ENCODE measurements at places on chromosomes 3 and 15.

GRCh38 chr3:144294659-144295538 lies 323.3 kb downstream of the DIPK2A start:
- DNase-seq: no peak

DNA sequence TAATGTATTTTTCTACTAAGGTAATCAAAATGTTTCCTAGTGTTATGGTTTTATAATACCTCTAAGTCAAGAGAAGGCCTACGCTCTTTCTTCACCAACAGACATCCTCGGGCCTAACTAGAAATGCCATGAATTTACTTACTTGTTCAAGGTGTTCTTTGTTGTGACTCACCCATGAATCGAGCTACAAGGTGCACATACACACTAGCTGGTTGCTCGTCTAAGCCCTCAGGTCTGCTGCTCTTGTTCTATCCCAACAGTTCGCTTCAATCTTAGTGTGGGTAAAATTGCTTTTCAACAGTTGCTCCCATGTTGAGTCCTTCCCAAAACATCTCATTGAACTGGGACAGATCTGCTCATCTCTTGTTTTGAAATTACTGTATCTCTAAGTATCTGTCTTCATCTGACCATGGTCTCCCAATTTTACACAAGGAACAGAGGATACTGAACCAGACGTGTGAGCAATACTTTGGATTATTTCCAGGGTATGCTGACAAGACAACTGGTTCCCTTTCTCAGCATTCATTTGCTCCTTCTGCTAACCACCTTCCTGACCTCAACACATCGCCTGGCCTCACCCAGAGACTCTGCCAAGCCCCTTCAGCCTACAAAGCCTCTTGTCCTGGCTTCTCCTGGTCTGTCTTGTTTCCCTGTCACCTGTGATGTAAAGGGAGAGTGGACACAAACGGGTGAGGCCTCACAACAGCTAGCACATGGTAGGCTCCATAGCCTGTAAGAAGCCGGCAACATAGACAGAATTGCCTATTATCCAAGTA lies 84.2 kb downstream of the NEDD4 start:
- no peak for DNase-seq

- no peak for DNase-seq
Observed at GRCh38 chr3:136036306-136036705, 70.8 kb downstream of the PPP2R3A start.

DNA sequence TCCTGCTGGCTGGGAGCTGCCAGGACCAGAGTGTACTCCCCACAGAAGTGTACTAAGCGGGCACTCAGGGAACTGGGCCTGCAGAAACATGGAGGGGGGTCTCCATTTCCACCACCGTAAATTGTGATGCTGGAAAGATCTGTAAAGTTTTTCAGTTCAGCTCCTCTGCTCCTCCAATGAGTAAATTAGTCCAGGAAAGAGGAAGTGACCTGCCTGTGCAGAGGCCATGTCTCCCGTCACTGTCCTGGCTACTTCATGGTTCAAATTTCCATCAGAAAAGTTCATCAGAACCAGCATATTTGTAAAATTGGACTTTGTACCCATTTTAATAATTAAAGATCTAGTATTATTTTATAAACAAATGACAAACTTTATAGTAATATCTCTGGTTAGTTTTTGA lies 226.7 kb upstream of the THBS1 start:
- no peak for DNase-seq

DNA sequence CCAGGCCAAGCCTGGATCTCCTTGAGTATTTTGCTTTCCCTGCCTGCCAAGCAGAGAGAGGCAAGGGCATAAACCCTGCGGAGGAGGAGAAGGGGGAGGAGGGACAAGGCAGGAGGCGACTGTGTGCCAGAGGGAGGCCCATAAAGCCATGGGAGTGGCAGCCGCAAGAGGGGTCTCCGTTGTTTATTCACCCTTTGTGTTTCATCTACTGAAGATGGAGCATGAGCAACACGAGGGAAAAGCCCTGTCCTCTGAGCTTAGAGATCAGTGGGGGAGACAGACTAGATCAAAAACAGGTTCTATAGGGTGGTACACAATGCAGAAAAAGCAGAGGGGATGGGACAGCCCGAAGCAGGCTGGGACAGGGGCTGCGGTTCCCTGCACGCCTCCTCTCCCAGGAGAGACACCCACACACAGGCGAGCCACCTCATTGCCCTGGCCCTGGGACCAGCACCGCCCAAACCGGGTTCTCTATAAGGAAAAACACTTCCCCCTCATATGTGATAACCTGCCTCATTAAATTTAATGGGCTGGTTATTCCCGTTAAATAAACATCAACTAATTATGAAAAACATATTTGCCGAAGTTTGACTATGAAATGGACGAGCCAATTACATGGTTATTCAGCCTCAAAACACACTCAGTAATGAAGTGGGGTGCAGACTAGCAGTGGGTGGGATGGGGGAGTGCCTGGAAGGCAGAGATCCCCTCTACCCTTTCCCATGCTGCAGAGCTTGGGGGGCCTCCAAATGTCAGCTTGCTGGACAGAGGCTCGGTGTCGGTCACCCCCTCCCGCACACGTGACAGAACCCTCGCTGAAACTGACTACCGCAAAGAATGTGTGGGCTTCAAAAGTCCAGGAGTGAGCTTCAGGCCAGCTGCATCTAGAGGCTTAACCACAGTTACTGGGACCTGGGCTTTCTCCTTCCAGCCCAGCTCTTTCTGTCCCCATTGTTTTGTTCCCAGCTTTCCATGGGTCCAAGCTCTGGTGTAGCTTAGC lies 14.2 kb upstream of the PLXNA1 start:
- DNase-seq: no peak

DNA sequence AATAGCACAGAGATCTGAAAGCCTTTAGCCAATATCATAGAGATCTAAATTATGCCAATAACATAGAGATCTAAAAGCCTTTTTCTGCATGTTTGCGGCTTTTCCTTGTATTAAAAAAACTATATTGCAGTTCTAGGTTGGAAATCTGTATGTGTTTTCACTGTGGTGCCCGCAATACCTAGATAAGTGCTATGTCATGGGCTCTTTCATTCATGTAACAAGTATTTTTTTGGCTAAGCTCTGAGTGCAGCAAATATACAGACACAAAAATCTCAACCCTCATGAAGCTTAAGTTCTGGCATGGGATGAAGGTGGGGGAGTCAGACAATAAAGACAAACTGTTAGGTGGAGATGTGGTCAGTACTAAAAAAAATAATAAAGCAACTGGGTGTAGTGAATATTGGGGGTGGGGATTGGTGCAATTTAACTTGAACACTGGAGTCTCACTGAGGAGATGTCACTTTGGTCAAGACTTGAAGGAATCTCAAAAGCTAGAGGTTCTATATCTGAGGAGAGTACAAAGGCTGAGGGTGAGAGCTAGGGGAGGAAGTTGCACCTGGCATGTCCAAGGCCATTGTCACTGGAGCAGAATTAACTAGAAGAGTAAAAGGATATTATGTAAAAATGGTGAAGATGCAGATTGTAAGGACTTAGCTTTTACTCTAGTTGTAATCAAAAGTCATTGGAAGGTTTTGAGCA lies 973 bp downstream of the BUB1B start:
- DNase-seq: no peak

GRCh38 chr15:67551207-67551743 lies 8.8 kb downstream of the MAP2K5 start:
- DNase-seq: no peak

DNA sequence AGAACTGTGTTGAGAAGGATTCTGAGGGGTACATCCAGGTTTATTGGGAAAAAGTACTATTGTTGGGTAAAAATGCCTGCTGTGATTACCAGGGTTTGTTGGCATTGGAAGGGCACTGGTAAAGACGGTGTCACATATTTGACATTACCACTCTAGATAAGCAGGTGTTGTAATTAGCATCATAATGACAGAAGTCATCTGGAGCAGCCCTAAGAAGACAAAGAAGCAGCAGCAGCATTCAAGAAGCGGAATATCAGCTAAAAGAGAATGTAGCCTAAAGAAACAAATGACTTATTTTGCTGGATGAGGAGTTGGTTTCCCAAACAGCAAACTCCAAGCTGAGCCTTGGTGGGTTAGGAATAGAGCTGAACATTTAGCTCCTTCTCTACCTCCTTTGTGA lies 30.5 kb upstream of the ZFAND6 start:
- DNase-seq: no peak

- DNase-seq: no peak
Observed at GRCh38 chr3:98613616-98614015, 20.2 kb upstream of the CPOX start.

GRCh38 chr3:45623846-45624245 lies 29.3 kb downstream of the LIMD1 start:
- DNase-seq: no peak

DNA sequence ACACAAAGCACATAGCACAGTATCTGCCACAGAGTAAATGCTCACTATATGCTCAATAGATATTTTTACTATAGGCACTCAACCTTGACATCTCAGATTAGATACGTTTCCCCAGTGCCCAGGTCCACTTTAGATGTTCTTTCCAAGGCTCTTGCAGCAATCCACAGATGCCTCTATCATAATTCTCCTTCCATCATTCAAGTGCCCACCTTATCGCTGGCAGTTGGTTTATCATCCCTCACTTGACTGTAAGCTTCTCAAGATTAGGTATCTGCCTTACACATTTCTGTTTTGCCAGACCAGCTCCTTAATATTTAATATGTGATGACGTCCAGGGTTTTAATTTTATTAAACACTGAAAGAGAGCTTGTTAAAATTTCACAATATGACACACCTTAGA lies 8.6 kb downstream of the NCEH1 start:
- no peak for DNase-seq
